D341Med (cell line): ENCODE measurements at places on chromosomes 5 and 9.

GRCh38 chr5:55633574-55634208 lies 78.4 kb downstream of the SLC38A9 start:
- no peak for DNase-seq

DNA sequence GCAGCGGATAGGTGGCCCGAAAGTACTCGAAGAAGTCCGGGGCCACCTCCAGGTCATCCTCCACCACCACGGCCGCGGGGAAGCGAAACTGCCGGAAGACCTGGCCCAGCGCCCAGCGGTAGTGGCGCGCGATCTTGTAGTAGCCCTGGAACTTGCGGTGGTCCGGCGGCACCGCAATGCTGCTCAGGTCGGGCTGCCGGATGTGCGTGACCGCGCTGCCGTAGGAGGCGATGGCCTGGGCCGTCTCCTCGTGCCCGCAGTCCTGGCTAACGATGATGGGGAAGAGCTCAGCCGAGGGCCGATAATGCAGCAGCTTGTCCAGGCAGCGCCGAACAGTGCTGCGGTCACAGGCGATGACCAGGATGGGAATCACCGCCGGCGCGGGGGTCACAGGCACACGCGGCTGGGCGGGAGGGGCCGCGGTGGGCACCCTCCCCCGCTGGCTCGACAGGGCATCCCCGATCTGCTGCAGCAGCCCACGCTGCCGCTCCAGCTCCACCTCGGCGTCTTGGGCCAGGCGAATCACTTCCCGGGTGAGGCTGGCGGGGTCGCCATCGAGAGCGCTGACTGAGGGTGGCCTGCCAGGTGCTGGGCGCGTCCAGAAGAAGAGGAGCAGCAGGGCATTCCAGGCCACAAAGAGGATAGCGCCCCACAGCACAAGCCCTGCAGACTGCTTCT lies 10.2 kb downstream of the MGAT1 start:
- no peak for DNase-seq

GRCh38 chr5:54388409-54388808 lies 67.1 kb upstream of the HSPB3 start:
- DNase-seq, result no peak

GRCh38 chr5:163910226-163910625 lies 404.8 kb downstream of the MAT2B start:
- no peak for DNase-seq

DNA sequence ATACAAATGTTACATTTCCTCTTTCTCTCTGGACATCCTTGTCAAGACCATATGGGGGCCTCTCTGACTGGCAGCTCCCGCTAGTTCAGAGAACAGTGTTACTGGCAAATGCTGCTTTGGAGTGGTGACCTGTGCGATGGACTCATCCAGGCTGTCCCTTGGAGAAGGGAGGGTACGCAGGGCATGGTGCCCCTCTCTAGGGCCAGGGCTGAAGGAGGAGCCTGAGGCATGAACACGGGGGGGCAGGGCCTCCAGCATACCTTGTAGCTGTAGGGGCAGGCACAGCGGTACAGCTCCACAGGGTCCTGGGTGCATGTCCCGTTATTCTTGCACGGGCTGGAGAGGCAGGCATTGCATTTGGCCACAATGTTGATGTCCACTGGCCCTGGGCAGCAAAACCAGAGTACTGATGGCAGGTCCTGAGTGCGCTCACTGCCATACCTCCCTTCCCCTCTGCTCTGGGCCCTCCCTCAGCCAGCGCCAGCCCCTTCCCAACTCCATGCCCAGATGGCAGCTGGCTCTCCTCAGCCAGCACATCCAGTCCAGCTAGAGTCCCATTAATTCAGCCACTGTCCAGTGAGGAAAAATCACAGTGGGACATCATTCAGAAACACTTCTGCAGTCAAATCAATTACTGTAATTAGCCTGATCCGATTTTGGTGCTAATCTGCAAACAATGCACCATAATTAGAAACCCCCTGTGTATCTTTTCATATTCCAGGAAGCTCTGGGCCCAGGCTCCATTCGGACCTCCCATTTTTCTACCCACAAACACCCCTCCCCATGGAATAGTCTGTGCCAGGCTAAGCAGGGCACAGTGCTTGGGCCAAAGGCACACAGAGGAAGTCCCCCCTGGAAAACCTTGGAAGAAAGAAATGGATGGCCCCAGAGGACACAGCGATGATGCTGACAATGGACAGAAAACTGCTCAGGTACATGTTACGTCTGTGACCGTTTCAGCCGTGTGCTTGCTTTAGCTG lies 128.8 kb upstream of the PANK3 start:
- DNase-seq, result peak; percentile 38

- no peak for DNase-seq
Observed at GRCh38 chr5:1292846-1293415, 1.9 kb downstream of the TERT start.

DNA sequence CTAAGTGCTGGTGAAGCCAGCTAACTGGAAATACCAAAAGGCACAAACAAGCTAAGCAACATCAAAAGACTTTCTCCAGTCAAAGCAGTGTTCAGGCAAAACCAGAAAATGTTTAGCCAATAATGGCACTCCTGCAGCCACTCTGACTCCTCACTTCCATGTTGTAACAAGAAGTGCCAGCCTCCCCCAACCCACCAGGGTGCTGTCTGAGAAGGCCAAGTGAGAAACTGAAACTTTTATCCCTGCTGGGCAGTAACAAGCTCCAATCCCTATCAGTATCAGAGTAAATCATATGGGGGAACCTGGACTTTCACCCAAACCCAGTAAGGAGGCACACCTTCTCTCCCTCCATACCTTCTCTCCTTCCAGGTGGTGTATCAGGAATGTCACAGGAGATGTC lies 414.8 kb upstream of the NMUR2 start:
- DNase-seq, result no peak

- DNase-seq, result no peak
Observed at GRCh38 chr5:157509093-157509492, 49.1 kb downstream of the NIPAL4 start.

GRCh38 chr9:121484651-121485446 lies 14.8 kb downstream of the GGTA1 start:
- no peak for DNase-seq

DNA sequence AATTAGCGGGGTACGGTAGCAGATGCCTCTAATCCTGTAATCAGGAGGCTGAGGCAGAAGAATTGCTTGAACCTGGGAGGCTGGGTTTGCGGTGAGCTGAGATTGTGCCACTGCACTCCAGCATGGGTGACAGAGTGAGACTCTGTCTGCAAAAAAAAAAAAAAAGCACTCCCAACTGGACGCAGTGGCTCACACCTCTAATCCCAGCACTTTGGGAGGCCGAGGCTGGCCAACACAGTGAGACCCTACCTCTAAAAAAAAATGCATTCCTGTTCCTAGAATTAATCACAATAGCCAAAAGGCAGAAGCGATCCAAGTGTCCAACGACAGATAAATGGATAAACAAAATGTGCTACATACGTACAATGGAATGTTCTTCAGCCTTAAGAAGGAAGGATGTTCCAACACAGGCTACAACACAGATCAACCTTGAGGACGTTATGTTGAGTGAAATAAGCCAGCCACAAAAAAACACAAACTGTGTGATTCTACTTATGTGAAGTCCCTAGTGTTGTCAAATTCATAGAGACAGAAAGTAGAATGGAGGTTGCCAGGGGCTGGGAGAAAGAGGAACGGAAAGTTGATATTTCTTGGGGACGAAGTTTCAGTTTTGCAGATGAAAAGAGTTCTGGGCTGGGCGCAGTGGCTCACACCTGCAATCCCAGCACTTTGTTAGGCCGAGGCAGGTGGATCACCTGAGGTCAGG lies 13.8 kb downstream of the FAM78A start:
- DNase-seq, result no peak

DNA sequence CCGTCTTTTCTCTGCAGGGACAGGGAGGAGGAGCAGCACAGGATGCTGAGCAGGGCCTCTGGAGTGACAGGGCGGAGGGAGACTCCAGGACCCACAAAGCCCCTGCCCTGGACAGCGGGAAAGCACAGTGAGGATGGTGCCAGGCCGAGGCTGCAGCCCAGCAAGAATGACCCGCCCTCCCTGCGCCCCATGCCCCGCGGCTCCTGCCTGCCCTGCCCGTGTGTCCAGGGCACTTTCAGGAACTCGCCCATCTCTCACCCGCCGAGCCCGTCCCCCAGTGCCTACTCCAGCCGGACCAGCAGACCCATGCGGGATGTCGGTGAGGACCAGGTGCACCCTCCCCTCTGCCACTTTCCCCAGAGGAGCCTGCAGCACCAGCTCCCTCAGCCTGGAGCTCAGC lies 9.1 kb upstream of the EXOC3 start:
- DNase-seq, result no peak

DNA sequence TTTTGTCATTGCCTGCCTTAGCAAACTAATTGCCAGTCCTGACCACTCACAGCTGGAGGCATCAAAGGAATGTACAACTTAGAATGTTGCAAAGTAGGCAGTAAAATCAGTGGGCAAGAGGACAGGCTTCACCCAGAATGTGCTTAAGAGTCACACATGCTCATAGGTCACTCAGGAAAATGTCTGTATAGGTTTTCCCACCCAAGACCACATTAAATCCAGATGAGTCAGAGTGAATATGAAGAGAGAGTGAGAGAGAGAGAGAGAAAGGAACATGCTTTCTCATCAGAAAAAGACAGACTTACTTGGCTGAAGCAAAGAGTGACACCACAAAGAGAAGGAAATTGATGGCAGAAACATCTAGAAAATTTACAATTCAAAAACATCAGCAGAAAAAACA lies 37.9 kb downstream of the PLEKHG4B start:
- no peak for DNase-seq

DNA sequence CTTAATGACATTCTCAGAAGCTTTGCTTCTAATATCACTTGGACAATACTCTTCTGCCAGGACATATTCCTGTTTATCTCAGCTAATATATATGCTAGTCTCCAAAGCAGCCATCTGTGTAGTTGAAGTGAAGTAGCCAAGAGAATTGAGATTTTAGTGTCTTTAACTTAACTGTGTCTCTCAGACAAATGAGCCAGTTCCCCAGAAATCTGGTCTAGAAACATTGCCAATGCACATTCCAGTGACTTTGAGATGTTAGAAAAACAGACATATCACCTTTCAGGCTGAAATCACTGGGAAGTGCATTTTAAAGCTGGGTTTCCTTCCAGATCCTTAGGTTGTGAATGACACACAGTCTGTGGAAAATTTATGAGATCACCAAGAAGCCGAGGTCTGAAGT lies 114.6 kb downstream of the MTX3 start:
- no peak for DNase-seq

- no peak for DNase-seq
Observed at GRCh38 chr5:147448766-147449165, 61.1 kb downstream of the DPYSL3 start.

GRCh38 chr5:139148986-139149385 lies 49.2 kb downstream of the SIL1 start:
- no peak for DNase-seq

DNA sequence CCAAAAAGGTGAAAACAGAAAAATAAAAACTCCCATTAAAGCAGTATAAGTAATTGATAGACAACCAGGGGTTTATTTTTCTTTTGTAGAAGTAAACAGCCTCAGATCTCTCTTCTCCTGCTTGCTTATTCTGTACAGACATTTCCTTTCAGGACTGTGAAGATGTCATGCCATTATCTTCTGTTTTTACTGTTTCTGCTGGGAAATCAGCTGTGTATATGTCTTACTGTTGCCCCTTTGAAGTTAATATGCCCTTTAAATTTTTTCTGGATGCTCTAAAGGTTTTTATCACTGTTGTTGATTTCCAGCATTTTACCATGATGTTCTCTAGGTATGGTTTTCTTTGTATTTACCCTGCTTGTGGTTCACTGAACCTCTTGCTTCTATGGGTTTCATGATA lies 199.5 kb downstream of the NXNL2 start:
- no peak for DNase-seq

GRCh38 chr5:154945695-154946301 lies 4.9 kb downstream of the MRPL22 start:
- no peak for DNase-seq

GRCh38 chr5:151492729-151493128 lies 45.3 kb downstream of the SLC36A1 start:
- DNase-seq, result no peak

DNA sequence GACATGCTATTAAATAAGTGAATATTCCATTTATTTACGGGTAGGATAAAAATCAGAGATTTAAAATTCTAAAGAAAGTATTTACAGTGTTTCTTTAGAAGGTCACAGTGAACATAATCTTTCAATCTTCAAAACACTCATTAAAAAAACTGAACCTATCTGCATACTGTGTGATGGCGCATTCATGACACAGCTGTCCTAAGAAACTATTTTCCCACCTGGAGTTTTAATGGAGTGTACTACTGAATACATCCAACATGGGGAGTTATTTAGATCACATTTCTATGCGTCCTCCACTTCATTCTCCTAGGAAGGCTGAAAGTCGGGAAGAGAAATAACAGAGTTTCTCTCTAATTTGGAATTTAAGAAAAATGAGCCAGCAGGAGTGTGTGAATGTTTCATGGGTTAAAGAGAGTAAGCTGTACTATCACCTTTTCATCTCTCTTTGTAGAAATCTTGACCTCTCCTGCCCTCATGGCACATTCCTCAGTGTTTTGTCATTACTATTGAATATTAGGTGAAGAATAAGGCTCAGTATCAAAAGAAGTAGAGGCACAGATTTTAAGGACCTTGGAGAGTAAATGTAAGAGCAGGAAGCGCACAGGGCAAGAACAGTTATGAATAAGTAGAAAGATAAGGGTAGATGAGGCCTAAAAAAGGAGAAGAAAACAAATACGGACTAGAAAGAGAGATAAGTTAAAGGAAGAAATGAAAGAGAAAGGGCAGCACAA lies 551.2 kb upstream of the TUSC1 start:
- DNase-seq, result no peak

GRCh38 chr5:54904425-54904824 lies 81.0 kb downstream of the ESM1 start:
- peak; percentile 36 for DNase-seq

GRCh38 chr5:128870923-128871322 lies 94.4 kb upstream of the SLC27A6 start:
- DNase-seq, result no peak

DNA sequence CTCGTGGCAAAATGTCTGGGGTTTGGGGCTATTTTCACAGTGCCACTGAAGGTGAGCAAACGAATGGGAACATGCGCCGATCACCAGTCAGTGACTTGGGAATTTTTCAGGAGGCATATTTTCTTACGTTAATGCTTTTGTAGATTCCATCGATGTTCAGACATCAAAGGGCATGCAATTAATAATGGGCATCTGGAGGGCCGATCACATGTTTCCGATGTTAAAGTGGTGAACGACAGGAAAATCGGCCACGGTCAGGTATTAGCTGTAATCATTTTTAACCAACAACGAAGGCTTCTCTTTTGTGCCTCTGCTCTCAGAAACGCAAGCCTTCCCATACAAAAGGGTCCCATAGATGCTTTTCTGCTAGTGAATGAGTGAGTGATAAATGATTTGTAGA lies 155.0 kb upstream of the PITX1 start:
- no peak for DNase-seq

DNA sequence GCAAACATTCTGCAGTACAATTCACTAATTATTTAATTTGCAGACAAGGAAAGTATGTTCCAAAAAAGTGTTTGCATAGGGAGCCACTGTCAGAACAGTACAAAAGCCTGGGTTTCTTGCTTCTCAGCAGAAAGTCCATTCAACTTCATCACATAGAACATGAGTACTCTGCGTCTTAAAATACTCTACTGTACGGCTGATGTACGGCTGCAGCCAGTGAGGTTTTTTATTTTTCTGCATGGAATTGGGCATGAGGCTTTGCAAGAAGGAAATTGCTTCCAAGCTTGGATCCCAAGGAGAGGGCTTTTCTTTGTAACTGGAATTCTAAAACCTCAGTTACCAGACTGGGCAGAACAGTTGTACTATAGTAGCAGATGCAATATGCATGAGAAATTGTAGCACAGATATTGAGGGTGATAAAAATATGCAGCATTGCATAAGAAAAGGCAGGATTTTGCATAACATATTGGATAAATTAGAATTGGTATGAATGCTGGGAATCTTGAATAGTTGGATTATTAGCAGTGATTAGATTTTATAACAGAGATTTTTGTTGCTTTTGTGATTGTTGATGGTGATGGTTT lies 178.1 kb upstream of the CDH9 start:
- no peak for DNase-seq
